ENCODE measurements at places on chromosomes 3 and 15.

- H3K36me3 ChIP-seq: no peaks in the 10 kb centered on the region
- no peak overlapping the region for H3K4me3 ChIP-seq
- no peaks in the 10 kb centered on the region for H3K27me3 ChIP-seq
- no peak for DNase-seq
- H3K4me1 ChIP-seq: peaks cover 70% of the 10 kb centered on the region
- peak overlapping the region; percentile 74 for H3K27ac ChIP-seq
Observed at GRCh38 chr3:100264242-100264641, 3.5 kb downstream of the TBC1D23 start.

GRCh38 chr3:136658946-136659682, 93.1 kb downstream of the STAG1 start:
- DNase-seq: no peak
- peaks cover 14% of the 10 kb centered on the region for H3K4me1 ChIP-seq
- H3K27me3 ChIP-seq: no peaks in the 10 kb centered on the region
- no peak overlapping the region for H3K4me3 ChIP-seq
- peaks cover 2% of the 10 kb centered on the region for H3K36me3 ChIP-seq
- peak overlapping the region; percentile 57 for H3K27ac ChIP-seq

DNA sequence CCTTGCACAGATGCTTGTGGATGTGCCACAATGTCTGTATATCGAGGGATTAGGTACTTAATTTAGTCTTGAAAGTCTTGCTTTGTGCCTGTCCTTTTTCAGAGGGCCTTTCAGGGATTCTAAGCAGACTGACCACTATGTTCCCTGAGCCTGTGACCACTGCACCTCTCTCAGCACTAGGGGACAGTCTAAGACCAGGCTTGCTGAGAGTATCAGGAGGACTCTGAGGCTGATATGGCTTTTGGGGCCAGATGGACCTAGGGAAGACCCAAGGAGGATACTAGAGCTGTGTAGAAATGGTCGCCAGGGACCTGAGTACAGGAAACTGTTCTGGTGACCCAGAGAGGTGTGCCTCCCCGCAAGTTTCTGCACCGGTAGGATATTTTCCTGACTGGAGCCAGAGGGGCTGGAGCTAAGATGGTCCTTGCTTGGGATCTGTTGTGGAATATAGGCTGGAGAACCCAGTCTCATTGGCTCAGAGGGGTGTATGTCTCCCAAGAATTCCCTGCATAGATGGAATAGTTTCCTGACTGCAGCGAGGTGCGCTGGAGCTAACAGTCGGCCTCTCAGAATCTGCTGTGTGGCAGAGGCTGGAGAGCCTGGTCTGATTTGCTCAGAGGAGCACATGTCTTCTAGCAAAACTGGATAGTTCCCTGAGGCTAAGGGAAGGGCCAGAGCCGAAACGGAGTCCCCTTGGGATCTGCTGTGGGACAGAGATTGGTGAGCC, 213.2 kb upstream of the DCBLD2 start:
- H3K27ac ChIP-seq: peak overlapping the region; percentile 2
- H3K36me3 ChIP-seq: peaks cover 3% of the 10 kb centered on the region
- H3K4me3 ChIP-seq: no peak overlapping the region
- no peak for DNase-seq
- peaks cover 62% of the 10 kb centered on the region for H3K4me1 ChIP-seq

DNA sequence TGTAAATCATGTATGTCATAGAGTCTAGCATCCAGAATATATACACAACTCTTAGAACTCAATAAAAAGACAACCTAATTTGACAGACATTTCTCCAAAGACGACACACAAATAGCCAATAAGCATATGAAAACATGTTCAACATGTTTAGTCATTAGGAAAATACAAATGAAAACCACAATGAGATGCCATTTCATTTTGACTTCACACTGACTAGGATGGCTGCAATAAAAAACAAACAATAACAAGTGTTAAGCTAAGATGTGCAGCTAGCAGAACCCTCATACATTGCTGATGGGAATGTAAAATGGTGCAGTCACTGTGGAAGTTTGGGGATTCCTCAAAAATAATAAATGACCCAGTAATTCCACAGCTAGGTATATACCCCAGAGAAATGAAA, 16.4 kb downstream of the SPG11 start:
- DNase-seq: no peak
- peaks cover 6% of the 10 kb centered on the region for H3K4me1 ChIP-seq
- peaks cover 44% of the 10 kb centered on the region for H3K36me3 ChIP-seq
- no peaks in the 10 kb centered on the region for H3K27me3 ChIP-seq
- no peak overlapping the region for H3K4me3 ChIP-seq

GRCh38 chr3:124032311-124032880, 40.5 kb upstream of the ROPN1 start:
- H3K4me1 ChIP-seq: peaks cover 23% of the 10 kb centered on the region
- H3K36me3 ChIP-seq: no peaks in the 10 kb centered on the region
- no peak for DNase-seq
- peaks cover 9% of the 10 kb centered on the region for H3K27me3 ChIP-seq

DNA sequence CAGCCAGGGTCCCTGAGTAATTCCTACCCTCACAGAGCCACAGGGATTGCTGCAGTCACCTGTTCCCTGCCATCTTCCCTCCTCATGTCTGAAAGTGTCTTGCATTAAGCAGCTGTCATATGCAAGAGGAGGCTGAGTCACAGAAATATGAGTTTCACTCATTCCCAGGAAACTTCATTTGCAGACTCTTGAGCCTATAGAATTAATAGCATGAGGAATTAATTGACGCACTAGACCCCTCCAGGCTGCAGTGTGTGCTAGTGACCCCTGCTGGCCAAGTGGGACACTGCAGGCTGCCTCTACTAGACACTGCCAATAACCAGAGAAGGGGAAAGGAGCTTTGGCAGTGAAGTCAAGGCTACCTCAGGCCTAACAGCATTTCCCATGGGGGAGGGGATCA, 50.6 kb upstream of the SLC6A1 start:
- peaks cover 35% of the 10 kb centered on the region for H3K27me3 ChIP-seq
- peak; percentile 27 for DNase-seq
- no peak overlapping the region for H3K4me3 ChIP-seq
- H3K36me3 ChIP-seq: no peaks in the 10 kb centered on the region
- no peak overlapping the region for H3K27ac ChIP-seq
- H3K4me1 ChIP-seq: no peaks in the 10 kb centered on the region

DNA sequence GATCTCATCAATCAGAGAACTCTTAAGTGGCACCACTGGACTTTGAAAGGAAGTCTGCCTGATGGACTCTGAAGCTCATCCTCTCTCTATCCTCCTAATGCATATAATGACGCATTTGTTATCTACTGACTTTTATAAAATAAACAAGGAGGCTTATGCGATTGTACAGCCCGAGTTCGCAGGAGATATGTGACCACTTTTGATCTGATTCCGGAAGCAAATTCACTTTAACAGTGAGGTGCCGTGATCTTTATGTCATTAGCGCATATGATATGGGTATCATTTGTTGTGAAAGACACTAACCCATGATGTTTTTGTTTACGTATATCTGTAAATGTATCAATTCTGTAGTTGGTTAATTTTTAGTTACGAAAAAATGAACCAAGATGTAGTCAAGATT, 427 bp upstream of the RNF111 start:
- peak overlapping the region; percentile 97 for H3K27ac ChIP-seq
- H3K27me3 ChIP-seq: peaks cover 18% of the 10 kb centered on the region
- H3K36me3 ChIP-seq: peaks cover 4% of the 10 kb centered on the region
- DNase-seq: no peak
- H3K4me1 ChIP-seq: peaks cover 34% of the 10 kb centered on the region
- peak overlapping the region; percentile 98 for H3K4me3 ChIP-seq

GRCh38 chr3:49567406-49567805, 13.1 kb downstream of the BSN start:
- H3K4me3 ChIP-seq: no peak overlapping the region

DNA sequence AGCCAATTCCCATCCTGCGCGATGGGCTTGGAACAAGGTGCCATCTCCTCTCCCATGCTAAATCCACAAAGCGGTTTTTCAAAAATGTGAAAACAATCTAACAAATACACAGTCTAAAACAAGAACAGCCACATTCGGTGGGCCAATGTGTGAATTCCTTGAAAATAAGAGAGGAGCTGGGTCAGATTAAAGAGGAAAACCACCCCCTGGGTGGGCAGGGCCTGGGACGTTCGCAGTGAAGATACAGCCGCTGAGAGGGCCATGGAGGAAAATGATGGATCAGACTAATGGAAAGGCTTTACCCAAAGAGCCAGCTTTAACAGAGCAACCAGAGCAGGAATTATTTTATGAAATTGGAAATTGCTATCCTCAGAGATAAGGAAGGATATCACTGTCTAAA, 27.4 kb downstream of the PRR20G start:
- no peaks in the 10 kb centered on the region for H3K36me3 ChIP-seq
- H3K27ac ChIP-seq: no peak overlapping the region
- no peak overlapping the region for H3K4me3 ChIP-seq
- no peaks in the 10 kb centered on the region for H3K4me1 ChIP-seq
- no peak for DNase-seq
- peaks cover 28% of the 10 kb centered on the region for H3K27me3 ChIP-seq

DNA sequence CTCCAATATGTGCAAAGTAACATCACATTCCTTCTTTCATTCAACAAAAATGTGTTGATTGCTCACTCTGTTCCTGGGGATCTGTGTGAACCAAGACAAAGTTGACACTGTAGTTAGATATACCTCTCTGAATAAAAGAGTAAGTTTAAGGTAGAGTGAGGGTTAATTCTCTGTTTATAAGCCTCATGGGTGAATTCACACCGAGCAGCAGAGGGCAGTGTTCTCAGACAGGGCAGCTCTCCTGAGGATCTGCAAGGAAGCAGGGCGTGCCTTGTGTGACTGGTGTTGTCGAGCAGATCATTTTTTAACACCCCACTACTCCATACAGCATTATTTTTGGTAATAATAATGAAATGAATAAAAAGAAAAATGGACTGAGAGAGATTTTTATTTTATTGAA, 34.4 kb downstream of the PAQR9 start:
- H3K4me3 ChIP-seq: no peak overlapping the region
- DNase-seq: no peak
- H3K27ac ChIP-seq: no peak overlapping the region
- H3K4me1 ChIP-seq: no peaks in the 10 kb centered on the region
- peaks cover 2% of the 10 kb centered on the region for H3K27me3 ChIP-seq

DNA sequence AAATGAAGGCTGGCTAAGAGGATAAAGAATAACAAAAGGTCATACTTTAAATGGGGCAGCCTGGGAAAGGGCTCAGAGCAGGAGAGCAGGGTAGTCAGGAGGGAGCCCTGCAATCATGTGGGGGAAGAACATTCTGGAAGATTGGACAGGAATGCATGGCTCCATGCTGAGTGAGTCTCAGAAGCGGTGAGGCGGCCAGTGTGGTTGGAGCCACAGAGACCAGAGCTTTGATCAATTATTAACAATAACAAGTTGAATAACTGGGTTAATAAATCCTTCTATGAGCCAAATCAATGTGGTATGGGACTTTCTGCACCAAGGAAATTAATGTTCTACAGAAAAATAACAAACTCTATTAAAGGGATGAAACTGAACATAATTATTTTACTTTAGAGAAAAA, 57.9 kb upstream of the DCUN1D1 start:
- H3K36me3 ChIP-seq: peaks cover 32% of the 10 kb centered on the region
- H3K27ac ChIP-seq: peak overlapping the region; percentile 4
- H3K4me3 ChIP-seq: no peak overlapping the region
- H3K4me1 ChIP-seq: peaks cover 65% of the 10 kb centered on the region
- H3K27me3 ChIP-seq: no peaks in the 10 kb centered on the region
- DNase-seq: no peak

GRCh38 chr3:64242435-64242834, 17.2 kb upstream of the PRICKLE2 start:
- H3K4me1 ChIP-seq: peaks cover 66% of the 10 kb centered on the region
- no peak for DNase-seq
- peak overlapping the region; percentile 68 for H3K27ac ChIP-seq
- no peak overlapping the region for H3K4me3 ChIP-seq
- no peaks in the 10 kb centered on the region for H3K27me3 ChIP-seq
- H3K36me3 ChIP-seq: peaks cover 3% of the 10 kb centered on the region

DNA sequence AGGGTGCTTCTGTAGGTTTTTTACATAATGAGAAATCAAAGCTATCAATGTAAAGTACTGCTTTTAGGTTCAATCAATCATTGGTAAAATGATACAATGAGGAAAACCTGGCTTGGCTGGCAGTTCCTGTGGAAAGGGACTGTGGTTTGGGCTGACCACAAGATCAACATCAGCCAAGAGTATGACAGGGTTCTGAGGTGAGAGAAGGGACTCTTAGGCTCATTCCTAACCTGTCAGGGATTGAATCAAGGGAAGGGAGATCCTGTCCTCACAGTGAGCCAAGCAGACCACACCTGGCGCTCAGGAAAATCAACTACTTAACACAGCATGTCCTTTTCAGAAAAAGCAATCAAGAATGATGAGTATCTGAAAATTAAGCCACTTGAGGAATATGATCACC, 111.1 kb downstream of the MAGI1 start:
- DNase-seq: no peak
- no peak overlapping the region for H3K27ac ChIP-seq
- H3K4me1 ChIP-seq: peaks cover 13% of the 10 kb centered on the region
- no peaks in the 10 kb centered on the region for H3K36me3 ChIP-seq
- no peaks in the 10 kb centered on the region for H3K27me3 ChIP-seq
- no peak overlapping the region for H3K4me3 ChIP-seq

- no peaks in the 10 kb centered on the region for H3K27me3 ChIP-seq
- H3K4me3 ChIP-seq: no peak overlapping the region
Observed at GRCh38 chr3:135181408-135181807, 386.3 kb downstream of the EPHB1 start.

DNA sequence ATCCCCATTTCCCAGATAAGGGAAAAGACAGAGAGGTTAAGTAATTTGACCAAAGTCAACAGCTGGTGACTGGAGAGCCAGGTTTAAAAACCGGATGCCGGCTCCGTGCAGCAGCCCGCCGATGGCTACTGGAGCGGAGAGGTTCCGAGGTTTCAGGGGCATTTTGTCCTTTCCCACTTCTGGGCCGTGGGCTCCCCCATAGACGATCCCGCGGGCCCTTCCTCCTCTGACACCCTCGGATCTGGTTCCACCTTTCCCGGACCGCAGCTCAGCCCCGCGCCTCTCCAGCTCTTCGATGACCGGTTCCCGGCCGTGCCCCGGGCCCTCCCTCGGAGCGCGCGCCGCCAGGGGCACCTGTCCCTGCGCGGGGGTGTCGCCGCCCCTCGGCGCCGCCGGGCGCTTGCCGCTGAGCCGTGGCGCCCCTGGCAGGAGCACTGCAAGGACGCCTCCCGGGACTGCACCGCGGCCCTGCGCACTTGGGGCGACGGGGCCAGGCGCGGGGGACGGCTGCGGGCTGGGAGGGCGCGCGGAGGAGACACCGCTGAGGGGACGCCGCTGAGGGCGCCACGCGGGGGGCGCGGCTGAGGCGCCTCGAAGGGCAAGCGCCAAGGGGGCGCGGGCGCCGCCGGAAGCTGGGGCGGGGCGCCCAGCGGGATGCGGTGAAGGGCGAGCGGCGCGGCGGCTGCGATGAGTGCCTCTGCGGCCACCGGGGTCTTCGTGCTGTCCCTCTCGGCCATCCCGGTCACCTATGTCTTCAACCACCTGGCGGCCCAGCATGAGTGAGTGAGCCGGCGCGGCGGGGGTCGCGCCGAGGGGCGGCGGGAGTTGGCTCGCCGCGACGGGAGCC, at the start of gene TM6SF1:
Gene TM6SF1 (plus strand): TSS at position 652 of the 847 bp plus-strand sequence. CDS start 36 bp downstream, at position 688.
- H3K27ac ChIP-seq: peak within 1 kb of the TSS; percentile 47
- peaks cover 37% of the 10 kb centered on the region for H3K4me1 ChIP-seq
- peaks cover 2% of the 10 kb centered on the region for H3K27me3 ChIP-seq
- peaks cover 3% of the 10 kb centered on the region for H3K36me3 ChIP-seq

Measured in chondrocyte (in vitro differentiated cells).